ENCODE measurements at places on chromosomes 1 and 21.
A peak's percentile ranks its signal among the peaks of the same experiment; 100 is the strongest.

DNA sequence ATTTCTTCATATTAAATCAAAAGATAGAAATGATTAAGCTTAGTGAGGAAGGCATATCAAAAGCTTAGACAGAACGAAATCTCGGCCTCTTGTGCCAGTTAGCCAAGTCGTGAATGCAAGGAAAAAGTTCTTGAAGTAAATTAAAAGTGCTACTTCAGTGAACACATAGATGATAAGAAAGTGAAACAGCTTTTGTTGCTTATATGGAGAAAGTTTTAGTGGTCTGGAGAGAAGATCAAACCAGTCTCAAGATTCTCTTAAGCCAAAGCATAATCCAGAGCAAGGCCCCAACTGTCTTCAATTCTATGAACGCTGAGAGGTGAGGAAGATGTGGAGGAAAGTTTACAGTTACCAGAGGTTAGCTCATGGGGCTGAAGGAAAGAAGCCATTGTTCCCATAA is 88.4 kb downstream of the ADGRL2 start:
- DNase-seq: no peak

- no peak for DNase-seq
Measured at GRCh38 chr1:9494936-9495758, 44.1 kb upstream of the SLC25A33 start.

GRCh38 chr1:236281198-236281653 is 532 bp downstream of the ERO1B start:
- peak; percentile 17 for DNase-seq

- DNase-seq: peak; percentile 67
Measured at GRCh38 chr1:3651930-3652547, at the start of gene TP73. TSS of gene TP73 (plus strand) at chr1:3652516. CDS start at chr1:3682366, 29,850 bp downstream.

DNA sequence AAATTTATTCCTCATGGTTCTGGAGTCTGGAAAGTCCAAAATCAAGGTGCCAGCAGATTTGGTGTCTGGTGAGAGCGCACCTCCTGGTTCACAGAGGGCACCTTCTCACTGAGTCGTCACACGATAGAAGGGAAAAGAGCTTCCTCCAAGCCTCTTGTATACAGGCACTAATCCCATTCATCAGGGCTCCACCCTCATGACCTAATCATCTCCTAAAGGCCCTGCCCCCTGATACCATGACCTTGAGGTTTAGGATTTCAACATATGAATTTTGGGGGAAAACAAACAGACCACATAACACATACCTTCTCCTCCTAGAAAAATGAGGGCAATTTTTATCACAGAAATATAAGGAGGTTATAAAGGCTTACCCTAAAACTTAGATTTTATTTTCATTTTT is 88.0 kb upstream of the NFIA start:
- DNase-seq: no peak

DNA sequence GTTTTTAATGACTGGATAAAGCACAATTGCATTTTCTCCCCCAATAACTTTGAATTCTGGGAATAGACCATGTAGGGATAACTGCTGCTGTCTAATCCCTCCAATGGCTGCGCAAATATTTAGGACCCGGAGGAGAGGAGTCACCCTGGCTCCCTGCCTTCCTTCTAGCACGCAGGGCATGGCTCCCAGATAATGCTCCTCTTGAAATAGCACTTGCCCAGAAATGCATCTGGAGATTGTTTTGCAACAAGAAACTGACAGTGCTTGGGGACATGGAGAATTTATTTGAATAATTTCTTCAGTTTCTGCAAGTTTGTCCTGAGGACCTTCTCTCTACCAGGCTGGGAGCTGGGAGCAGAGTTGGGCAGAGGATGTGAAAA is 83.5 kb downstream of the MAN1C1 start:
- no peak for DNase-seq

- no peak for DNase-seq
Measured at GRCh38 chr21:29449306-29449950, 150.7 kb downstream of the BACH1 start.

DNA sequence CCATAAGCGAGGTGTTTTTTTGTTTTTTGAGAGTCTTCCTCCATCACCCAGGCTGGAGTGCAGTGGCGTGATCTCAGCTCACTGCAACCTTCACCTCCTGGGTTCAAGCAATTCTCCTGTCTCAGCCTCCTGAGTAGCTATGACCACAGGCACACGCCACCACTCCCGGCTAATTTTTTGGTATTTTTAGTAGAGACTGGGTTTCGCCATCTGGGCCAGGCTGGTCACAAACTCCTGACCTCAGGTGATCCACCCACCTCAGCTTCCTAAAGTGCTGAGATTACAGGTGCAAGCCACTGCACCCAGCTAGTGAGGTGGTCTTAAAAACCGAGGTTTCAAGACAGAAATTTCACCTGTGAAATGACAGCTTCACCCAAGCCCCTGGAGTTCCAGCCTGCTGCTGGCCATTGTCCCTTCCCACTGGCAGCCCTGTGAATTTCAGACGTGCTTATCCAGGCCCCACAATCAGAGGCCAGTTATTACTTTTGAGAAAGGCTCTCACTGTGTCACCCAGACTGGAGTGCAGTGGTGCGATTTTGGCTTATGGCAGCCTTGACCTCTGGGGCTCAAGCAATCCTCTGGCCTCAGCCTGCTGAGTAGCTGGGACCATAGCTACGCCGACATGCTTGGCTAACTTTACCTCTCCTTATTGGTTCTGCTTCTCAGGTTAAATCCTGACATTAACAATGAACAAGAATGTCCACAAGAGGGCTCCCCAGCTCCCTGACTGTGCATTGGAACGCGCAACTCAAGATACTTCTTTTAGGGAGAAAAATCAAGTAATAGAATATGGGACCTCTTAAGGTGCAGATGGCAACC is 19.4 kb downstream of the ENO1 start:
- DNase-seq: no peak

DNA sequence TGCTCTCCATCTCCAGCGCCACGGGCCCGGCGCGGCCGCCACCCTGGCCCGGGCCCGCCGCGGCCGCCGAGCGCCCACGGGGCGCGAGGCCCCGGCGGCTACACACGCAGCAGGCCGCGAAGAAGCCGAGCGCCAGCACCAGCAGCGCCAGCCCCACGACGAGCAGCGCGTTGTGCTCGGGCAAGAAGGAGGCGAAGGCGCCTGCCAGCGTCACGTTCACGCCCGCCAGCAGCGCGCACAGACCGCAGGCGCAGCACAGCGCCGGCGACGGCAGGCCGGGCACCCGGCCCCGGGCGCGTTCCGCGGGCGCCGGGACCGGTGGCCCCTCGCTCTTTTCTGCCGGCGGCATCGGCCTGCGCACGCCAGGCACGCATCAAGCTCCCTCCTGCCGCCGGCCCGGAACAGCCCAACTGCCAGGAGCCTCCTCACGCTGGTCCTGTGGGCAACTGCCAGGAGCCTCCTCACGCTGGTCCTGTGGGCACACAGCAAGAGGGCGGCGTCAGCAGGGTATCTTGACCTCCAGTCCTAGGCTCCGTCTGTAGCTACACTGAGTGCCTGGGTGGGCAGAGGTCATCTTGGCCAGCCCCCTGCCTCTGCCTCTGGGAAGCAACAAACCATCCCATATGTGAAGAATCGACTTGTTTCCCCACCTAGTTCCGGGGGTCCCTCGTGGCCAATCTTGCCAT is 18.1 kb downstream of the KNCN start:
- DNase-seq: peak; percentile 18

- DNase-seq: no peak
Measured at GRCh38 chr1:95832370-95832769, 598.4 kb downstream of the RWDD3 start.

- no peak for DNase-seq
Measured at GRCh38 chr1:236920286-236920894, 83.9 kb downstream of the MT1HL1 start.

DNA sequence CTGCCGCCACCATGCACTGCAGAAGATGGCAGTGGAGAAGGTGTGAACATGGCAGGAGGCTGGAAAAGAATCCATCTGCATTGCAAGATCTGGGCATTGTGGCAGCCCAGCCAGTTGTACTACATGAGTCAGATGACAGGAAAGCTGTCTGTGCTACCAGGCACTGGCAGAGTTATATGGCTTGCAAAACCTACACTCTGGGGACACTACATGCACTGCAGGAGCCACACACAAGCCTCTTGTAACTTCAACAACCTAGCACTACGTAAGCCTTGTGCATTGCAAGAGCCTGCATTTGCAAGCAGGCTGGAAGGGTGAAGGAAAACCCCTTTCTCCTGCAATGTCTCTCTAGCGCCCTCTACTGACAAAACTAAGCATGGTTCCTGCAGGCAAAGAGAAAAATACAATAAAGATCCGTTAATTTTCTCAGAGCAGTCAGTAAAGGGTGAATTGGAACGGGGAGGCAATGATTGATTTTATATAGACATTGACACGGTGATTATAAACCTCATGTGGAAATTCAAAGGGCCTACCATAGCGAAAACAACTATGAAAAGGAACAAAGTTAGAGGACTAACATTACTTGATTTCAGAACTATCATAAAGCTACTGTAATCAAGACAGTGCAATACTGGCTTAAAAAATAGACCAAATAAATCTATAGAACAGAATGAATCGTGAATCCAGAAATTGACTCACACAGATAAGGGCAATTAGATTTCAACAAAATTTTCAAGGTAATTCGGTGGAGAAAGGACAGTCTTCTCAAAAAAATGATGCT is 26.2 kb upstream of the DYNLT5 start:
- no peak for DNase-seq

DNA sequence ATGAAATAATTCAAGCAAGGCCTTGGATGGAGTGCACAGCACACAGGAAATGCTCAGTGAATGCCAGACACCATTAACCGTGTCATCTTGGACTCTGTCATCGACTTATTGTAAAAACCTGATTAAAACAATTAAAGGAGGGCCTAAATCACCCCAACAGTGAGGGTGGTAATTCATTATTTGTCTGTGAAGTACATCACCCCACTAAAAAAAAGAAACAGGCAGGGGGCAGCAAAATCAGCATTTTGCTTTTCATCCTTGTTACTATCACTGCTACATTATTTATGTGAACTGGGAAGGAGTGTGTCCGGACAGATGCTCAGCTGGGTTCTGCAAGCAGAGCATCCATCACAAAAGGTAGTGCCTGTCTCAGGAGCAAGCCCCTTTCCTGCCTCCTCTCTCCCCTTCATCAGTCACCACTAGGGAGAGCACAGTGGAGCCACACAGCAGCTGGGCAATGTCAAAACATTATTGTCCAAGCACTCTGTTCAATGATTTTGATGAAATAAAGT is 98.5 kb downstream of the RERE start:
- no peak for DNase-seq

GRCh38 chr1:200741551-200742207 is 3.0 kb downstream of the CAMSAP2 start:
- DNase-seq: no peak

DNA sequence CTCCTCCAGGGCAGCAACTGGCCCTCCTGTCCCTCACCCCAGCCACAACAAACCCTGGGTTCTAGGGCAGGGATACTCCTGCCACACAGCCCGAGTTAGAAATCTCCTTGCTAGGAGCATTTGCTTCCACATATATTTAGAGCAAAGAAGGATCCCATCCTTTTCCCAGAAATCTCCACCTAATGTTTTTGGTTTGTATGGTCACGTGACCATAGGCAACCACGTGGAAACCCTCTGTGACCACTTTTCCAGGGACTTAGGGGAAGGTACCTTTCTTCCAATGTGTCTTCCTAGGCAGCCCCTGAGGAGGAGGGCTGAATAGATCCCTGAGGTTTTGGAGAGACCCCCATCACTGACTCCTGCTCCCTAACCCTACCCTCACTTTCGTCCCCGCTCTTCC is 25.5 kb downstream of the VANGL2 start:
- no peak for DNase-seq

- no peak for DNase-seq
Measured at GRCh38 chr1:58983162-58983561, 199.3 kb upstream of the JUN start.

- no peak for DNase-seq
Measured at GRCh38 chr1:55813618-55814017, 598.5 kb upstream of the USP24 start.

DNA sequence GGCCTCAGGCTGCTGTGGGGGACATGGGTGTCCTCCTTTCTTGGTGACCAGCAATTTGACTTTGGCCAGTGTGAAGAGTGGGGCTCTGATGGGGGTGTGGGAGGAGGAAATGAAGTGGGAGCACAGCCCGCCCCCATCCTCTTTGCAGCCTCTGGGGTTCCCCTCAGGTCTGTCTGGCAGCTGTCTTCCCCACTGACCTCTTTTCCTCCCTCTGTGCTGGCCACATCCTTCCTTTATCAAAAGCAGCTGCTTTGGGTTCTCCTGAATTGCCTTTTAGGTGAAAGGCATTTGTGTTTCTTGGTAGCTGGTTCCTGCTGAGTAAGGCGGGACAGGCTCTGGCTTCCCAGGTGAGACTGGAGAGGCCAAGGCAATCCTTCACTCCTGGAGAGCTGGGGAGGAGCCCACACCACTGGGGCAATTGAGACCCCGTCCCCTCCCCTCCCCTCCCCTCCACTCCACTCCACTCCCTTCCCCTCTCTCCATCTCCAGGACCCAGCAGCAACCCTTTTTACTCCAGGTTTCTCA is 24.9 kb downstream of the PCAT6 start:
- no peak for DNase-seq

- no peak for DNase-seq
Measured at GRCh38 chr1:115666702-115667101, 24.9 kb downstream of the VANGL1 start.

DNA sequence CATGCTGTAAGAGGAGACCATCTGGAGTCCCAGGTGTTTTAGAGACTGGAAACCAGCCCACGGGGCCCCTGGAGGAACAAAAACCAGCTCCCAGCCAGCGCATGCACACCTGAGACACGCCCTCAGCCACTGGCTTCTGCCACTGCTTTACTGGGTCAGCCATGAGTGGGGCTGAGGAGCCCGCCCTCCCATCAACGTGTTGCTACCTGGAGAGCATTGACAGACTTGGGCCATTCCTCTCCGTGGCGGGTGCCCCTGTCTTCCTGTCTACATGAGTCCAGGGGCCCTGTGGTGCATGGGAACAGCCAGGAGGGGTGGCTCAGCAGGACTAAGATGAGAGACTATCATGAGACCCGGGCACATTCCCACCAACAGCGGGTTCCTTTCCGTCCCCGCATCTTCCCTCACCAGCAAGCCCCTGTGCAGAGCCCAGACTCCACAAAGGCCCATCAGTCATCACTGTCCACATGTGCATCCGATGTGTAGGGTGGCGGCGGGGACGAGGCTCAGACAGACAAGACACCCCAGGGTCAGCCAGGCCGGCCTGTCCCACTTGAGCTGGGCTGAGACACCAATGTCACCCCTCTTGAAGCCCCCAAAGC is 45.4 kb upstream of the POFUT2 start:
- DNase-seq: no peak

- DNase-seq: no peak
Measured at GRCh38 chr1:41454406-41454805, 30.1 kb downstream of the EDN2 start.

GRCh38 chr1:10730985-10731384 is 65.5 kb downstream of the CASZ1 start:
- peak; percentile 27 for DNase-seq

DNA sequence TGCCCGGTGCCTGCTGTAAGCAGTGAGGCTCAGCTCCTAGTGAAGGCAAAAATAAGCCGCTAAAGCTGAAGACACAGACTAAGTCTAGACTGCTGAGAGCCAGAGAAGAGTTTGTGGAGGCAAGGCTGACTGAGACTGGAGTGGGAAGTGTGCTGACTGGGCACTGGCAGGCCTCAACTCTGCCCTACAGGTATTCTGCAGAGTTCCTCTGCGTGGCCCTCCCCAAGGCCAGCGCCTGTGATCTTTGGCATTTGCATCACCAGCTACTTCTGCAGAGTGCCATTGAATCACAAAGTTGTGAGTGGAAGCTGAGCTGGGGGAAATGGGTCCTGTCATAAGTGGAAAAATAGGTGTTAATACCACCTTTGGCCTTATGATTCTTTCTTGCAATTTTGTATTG is 905.7 kb downstream of the PLA2G4A start:
- DNase-seq: no peak
